ENCODE measurements at places on chromosomes 11 and 22. TPM values are rescaled to one million over a fixed set of nuclear protein-coding genes. Genes with fewer than 3 reads are reported as not detected.

- no peak for DNase-seq
- no peak overlapping the region for H3K27ac ChIP-seq
- no peaks in the 10 kb centered on the region for H3K36me3 ChIP-seq
- H3K4me3 ChIP-seq, result no peak overlapping the region
- H3K27me3 ChIP-seq, result peaks cover 17% of the 10 kb centered on the region
Measured at GRCh38 chr11:78812513-78813293, 238.0 kb upstream of the NARS2 start.

DNA sequence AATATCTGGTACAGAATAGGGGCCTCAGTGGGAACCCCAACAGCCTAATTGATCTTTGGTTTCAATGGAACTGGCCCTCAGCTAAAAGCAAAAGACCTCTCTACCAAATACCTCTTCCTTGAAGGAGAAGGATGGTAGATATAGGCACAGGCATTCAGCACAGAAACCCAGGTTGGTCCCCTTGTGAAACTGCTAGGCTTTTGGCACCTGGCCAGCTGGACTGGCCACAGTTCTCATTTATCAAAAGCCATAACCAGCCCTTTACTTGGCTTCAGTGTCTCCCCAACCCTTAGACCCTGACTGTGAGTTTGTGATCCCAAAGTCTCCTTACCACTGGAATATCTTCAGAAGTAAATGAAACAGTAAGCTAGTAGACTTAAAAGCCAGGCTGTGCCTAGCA is 152.9 kb downstream of the TENM4 start:
- no peak overlapping the region for H3K4me3 ChIP-seq
- H3K4me1 ChIP-seq, result no peaks in the 10 kb centered on the region
- no peak overlapping the region for H3K27ac ChIP-seq
- no peaks in the 10 kb centered on the region for H3K27me3 ChIP-seq
- DNase-seq, result no peak

GRCh38 chr22:26798462-26799065 is 141.2 kb downstream of the MIAT start:
- no peak overlapping the region for H3K27ac ChIP-seq
- DNase-seq, result no peak
- H3K36me3 ChIP-seq, result no peaks in the 10 kb centered on the region
- no peak overlapping the region for H3K4me3 ChIP-seq
- no peaks in the 10 kb centered on the region for H3K4me1 ChIP-seq
- H3K27me3 ChIP-seq, result no peaks in the 10 kb centered on the region

DNA sequence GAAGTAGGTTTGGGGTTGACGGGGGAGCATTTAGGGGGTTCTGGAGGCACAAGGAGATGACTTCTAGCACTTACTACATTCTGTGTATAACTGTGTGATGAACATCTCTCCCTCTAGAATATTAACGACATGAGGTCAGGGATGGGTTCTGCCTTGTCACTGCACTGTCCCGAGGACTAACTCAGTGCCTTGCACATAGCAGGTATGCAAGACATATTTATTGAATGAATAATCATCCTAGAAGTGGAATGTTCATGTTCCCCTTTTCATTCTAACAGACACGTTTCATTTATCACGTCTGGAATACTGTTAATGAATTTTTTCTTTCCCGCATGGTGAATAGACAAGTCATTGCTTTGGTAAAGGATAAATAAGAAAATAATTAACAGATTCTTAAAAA is 12.6 kb downstream of the SYT13 start:
- H3K27ac ChIP-seq, result no peak overlapping the region
- no peaks in the 10 kb centered on the region for H3K36me3 ChIP-seq
- DNase-seq, result no peak
- no peak overlapping the region for H3K4me3 ChIP-seq
- no peaks in the 10 kb centered on the region for H3K4me1 ChIP-seq

- peaks cover 41% of the 10 kb centered on the region for H3K27me3 ChIP-seq
- peak; percentile 71 for DNase-seq
- H3K27ac ChIP-seq, result no peak overlapping the region
- H3K36me3 ChIP-seq, result no peaks in the 10 kb centered on the region
Measured at GRCh38 chr11:72589802-72590761, 84.1 kb downstream of the PDE2A start.

- no peaks in the 10 kb centered on the region for H3K36me3 ChIP-seq
- no peaks in the 10 kb centered on the region for H3K4me1 ChIP-seq
- H3K27me3 ChIP-seq, result no peaks in the 10 kb centered on the region
- H3K27ac ChIP-seq, result no peak overlapping the region
Measured at GRCh38 chr11:56852131-56852530, 103.6 kb upstream of the OR9G4 start.

DNA sequence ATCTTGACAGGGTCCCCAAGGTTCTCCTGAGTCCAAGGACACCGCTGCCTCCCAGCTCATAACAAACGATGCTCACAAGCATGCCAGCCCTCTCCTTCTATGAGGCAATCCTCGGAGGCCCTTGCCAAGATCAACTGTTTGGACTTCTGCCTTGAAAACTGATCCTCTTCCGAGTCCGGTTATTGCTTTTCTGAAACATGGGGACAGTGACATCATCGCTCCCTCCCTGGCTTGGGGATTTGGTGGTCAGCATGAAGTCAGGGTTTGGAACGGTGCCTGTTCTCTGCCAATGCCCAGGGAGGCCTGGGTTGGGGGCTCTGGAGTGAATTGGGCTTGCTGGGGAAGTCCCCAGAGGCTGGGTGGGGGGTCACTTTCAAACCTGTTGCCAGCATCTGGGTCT is 149.3 kb downstream of the FBXO7 start:
- DNase-seq, result no peak
- no peak overlapping the region for H3K4me3 ChIP-seq
- peaks cover 11% of the 10 kb centered on the region for H3K27me3 ChIP-seq
- H3K27ac ChIP-seq, result no peak overlapping the region
- H3K4me1 ChIP-seq, result peaks cover 7% of the 10 kb centered on the region

The OR4A5 gene
- not detected for total RNA-seq

The OR5AL1 gene
- not detected for total RNA-seq

DNA sequence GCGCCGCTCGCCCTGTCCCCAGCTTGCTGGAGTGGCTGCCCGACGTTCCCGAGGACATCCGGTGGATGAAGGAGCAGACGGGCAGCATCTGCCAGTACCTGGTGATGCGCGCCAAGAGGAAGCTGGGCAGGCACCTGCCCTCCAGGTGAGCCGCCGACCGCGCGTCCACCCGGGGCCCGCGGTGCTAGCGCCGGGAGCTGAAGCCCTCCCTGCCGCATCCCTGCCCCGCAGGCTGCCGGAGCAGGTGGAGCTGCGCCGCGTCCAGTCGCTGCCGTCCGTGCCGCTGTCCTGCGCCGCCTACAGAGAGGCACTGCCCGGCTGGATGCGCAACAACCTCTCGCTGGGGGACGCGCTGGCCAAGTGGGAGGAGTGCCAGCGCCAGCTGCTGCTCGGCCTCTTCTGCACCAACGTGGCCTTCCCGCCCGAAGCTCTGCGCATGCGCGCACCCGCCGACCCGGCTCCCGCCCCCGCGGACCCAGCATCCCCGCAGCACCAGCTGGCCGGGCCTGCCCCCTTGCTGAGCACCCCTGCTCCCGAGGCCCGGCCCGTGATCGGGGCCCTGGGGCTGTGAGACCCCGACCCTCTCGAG is 3.3 kb upstream of the CRACR2B start:
- H3K36me3 ChIP-seq, result peaks cover 7% of the 10 kb centered on the region
- H3K27ac ChIP-seq, result no peak overlapping the region
- no peak for DNase-seq
- peaks cover 21% of the 10 kb centered on the region for H3K4me1 ChIP-seq
- H3K27me3 ChIP-seq, result peaks cover 17% of the 10 kb centered on the region

The MADD gene
- 113 TPM for total RNA-seq

DNA sequence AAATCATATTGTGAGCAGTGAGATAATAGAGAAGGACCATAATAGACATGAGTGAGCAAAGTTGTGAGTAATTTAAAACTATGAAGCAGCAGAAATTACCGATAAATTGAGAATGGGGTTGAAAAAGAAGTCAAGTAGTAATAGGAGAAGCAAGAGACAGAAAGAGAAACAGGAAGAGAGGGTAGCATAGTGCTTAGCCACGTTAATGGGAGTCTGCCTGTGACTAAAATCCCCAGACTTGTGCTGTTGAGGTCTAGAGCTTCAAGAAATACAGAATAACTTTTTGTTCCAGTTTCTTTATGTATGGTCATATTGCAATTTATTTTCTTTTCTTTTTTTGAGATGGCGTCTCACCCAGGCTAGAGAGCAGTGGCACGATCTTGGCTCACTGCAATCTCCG is 368.7 kb downstream of the METTL15 start:
- no peaks in the 10 kb centered on the region for H3K4me1 ChIP-seq
- DNase-seq, result no peak
- H3K27ac ChIP-seq, result no peak overlapping the region

- H3K27ac ChIP-seq, result peak overlapping the region; percentile 70
- H3K36me3 ChIP-seq, result no peaks in the 10 kb centered on the region
- no peaks in the 10 kb centered on the region for H3K27me3 ChIP-seq
- H3K4me1 ChIP-seq, result peaks cover 54% of the 10 kb centered on the region
Measured at GRCh38 chr11:128551611-128552335, 35.6 kb downstream of the ETS1 start.

The OR51B5 gene
- total RNA-seq, result not detected

GRCh38 chr11:96323642-96323985 is 19.4 kb downstream of the MAML2 start:
- no peak for DNase-seq
- peaks cover 47% of the 10 kb centered on the region for H3K36me3 ChIP-seq
- no peak overlapping the region for H3K4me3 ChIP-seq
- peaks cover 6% of the 10 kb centered on the region for H3K4me1 ChIP-seq

The LDHAL6A gene
- total RNA-seq, result not detected

DNA sequence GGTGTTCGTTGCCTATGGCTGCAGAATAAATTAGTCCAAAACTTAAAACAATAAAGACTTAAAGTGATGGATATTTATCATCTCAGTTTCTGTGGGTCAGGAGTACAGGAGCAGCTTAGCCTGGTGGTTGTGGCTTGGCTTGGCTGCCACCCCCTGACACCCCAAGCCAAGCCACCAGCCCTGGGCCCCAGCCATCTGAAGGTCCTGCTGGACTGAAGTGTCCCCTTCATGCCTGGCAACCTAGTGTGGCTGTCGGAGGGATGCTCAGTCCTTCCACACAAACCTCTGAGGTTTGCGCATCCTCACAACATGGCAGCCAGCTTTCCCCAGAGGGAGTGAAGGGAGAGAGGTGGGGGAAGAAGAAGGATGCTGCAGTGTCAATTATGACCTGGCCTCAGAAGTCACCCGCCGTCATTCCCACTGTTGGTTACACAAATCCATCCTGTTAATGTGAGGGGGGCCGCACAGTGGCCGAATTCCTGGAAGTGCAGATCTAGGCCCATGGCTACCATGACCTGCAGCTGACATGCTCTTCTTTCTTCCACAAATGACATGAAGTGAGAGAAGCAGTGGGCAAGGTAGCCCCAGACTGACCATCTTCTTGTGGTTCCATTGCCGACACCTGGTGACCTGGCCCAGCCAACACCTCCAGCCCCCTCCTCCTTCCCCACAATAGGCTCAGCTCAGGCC is 31.1 kb downstream of the IGF2 start:
- no peaks in the 10 kb centered on the region for H3K4me1 ChIP-seq
- H3K27ac ChIP-seq, result no peak overlapping the region
- no peaks in the 10 kb centered on the region for H3K36me3 ChIP-seq
- no peak overlapping the region for H3K4me3 ChIP-seq

The HBB gene
- total RNA-seq, result not detected

The MYBPC3 gene
- 0.11 TPM for total RNA-seq

GRCh38 chr11:119580751-119581150 is 148.2 kb downstream of the NECTIN1 start:
- H3K36me3 ChIP-seq, result no peaks in the 10 kb centered on the region
- DNase-seq, result no peak
- peak overlapping the region; percentile 11 for H3K27ac ChIP-seq
- H3K4me3 ChIP-seq, result no peak overlapping the region
- H3K4me1 ChIP-seq, result peaks cover 2% of the 10 kb centered on the region

- DNase-seq, result no peak
- no peak overlapping the region for H3K27ac ChIP-seq
- H3K4me1 ChIP-seq, result peaks cover 22% of the 10 kb centered on the region
- H3K36me3 ChIP-seq, result no peaks in the 10 kb centered on the region
Measured at GRCh38 chr11:12094872-12095800, 15.3 kb upstream of the MICAL2 start.

The OPCML gene
- not detected for total RNA-seq
